ENCODE measurements at places on chromosomes 1 and 21.

GRCh38 chr1:9426291-9426711 is 113.0 kb upstream of the SLC25A33 start:
- DNase-seq = no peak

DNA sequence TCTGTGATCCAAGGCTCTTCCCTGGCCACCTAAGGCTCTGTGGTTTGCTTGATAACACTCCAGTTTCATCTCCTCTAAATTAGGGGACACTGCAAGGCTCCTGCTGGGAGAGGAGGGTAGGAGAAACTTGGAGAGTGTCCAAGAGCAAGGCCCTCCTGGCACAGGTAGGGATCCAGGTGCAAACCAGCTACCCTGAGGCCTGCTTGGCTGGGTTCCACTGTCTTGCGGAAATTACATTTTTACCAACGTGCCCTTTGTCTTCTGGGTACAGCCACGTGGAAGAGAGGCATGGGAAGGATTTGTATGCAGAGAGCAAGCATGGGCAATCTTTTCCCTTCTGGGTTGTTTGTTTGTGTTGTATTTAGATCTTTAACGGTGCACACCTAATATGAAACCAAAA is 132.5 kb downstream of the PRDM2 start:
- DNase-seq = no peak

- DNase-seq = no peak
Observed at GRCh38 chr1:33015216-33015615, 21.5 kb downstream of the AK2 start.

- peak; percentile 77 for DNase-seq
Observed at GRCh38 chr1:39016604-39017171, 9.5 kb upstream of the NDUFS5 start.

DNA sequence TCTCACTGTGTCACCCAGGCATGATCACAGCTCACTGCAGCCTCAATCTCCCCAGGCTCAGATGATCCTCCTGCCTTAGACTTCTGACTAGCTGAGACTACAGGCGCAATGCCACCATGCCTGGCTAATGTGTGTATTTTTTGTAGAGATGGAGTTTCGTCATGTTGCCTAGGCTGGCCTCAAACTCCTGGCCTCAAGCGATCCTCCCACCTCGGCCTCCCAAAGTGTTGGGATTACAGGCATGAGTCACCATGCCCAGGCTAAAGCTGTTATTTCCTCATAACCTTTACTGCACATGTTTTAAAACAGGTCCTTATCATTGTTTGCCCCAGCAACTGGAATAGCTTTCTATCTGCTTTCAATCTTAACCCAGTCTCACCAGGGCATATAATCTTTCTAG is 2.9 kb downstream of the SARS1 start:
- no peak for DNase-seq

- DNase-seq = peak; percentile 92
Observed at GRCh38 chr21:41612674-41613532, 104.9 kb upstream of the TMPRSS2 start.

DNA sequence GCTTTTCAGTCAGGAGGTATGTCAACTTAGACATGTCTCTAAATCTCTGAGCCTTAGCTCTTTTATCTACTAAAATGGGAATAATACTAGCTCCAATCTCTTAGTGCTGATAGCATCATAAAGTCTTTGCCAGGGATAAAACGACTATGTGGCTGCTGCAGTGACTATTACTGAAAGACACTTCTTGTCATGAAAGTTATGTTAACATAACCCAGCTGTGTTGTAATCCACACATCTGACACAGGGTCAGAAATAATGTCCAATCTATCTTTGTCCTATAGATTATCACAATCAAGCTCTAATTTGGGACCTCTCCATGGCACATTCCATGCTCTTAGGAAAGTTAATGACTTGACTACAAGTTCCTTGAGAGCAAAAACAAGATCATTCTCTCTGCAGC is 62.8 kb downstream of the JAK1 start:
- no peak for DNase-seq

DNA sequence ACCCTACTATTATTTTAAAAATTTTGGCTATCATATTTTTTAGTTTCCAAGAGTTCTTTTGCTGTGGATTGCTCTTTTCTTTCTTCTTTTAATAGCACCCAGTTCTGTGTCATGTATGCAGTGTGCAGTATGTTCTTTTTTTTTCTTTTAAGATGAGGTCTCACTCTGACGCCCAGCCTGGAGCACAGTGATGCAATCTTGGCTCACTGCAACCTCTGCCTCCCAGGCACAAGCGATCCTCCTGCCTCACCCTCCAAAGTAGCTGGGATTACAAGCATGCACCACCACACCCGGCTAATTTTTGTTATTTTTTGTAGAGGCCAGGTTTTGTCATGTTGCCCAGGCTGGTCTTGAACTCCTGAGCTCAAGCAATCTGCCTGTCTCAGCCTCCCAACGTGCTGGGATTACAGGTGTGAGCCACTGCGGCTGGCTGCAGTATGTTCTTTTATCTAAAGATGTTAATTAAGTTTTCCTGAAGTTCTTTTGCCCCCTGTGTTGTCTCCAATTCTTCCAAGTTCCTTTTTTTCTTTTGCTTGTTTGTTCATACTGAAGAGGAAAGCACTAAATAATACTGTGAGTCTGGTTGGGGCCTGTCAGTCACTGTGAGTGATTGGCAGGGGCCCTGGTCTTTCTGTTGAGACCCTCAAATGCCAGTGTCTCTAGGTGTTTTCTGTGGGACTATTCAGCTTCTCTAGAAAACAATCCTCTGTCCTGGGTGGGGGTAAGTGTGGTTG is 17.5 kb upstream of the TTC22 start:
- DNase-seq = no peak

DNA sequence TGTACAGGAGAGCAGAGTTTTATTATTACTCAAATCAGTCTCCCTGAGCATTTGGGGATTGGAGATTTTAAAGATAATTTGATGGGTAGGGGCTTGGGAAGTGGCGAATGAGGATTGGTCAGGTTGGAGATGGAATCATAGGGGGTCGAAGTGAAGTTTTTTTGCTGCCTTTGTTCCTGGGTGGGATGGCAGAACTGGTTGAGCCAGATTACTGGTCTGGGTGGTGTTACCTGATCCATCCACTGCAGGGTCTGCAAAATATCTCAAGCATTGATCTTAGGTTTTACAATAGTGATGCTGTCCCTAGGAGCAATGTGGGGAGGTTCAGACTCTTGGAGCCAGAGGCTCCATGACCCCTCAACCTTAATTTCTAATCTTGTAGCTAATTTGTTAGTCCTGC is 108.8 kb downstream of the BACH1 start:
- DNase-seq = no peak

- peak; percentile 92 for DNase-seq
Observed at GRCh38 chr1:42922687-42923366, 35.8 kb downstream of the SLC2A1 start.

- DNase-seq = no peak
Observed at GRCh38 chr1:228500143-228500734, 13.1 kb downstream of the RNF187 start.

DNA sequence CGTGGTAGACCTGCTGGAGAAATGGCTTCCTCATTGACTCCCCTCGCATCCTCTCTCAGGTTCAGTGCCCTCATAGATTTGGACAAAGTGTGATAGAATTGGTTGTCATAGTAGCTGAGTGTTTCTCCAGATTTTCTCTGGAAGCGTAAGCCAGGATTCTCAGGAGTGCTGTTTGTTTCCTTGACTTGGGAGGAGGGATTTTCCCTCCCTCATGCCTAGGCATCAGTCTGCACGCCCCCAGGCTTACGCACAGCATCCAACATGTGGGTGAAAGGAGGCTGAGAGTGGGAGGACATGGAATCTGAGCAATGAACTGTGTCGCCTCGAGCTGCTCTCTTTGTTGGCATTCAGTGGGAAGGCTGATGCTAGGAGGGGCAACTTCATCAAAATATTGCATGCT is 503.5 kb downstream of the LTN1 start:
- no peak for DNase-seq

GRCh38 chr1:51966559-51966958 is 23.9 kb downstream of the RAB3B start:
- DNase-seq = no peak

DNA sequence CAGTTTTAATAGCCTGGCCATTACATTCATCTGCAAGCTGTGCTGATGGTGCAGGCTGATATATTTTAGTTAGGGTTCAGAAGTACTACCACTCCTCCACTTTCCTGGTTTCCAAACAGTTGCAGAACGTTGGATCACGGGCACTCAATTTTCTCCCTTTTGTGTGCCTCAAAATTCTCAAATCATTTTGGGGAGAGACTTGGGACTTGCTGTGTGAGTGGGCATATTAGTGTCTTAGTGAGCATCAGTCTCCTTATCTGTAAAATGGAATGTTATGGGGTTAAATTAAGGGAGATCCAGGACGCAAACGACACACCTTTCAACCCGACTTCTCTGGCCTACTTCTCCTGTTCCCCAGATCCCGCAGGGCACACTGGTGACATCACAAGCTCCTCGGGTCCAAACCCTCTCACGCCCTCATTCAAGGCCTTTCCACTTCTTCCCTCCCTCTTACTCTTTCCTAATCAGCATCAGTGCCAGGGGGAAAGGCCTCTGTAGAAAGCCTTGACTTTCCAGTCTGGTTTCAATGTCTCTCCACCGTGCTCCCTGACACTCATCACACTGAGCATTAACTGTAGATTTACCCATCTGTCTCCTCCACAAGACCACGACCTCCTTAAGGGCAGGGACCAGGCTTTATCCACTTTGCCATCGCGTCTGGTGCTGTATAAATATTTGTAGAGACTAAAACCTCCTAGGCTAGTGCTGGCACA is 1.2 kb downstream of the PIGP start:
- DNase-seq = peak; percentile 58

- no peak for DNase-seq
Observed at GRCh38 chr1:174160603-174161002, 1.3 kb downstream of the RABGAP1L start.

DNA sequence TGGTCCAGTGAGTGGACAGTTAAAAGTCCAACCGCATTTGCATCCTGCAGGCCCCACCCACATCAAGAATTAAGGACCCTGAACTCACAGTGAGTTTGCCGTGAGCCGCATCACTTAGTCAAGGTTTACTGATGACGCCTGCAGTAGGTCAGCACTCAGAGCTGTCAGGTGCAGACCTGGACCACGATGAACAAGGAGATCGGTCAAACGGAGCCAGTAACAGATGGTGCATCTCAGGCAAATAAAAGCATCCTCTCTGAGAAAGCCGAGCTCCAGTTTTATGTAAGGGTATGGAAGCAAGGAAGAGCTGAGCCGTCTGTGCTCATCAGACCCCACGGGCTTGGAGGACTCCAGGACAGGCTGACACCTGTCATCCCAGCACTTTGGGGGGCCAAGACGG is 4.5 kb downstream of the PRDM15 start:
- peak; percentile 25 for DNase-seq

DNA sequence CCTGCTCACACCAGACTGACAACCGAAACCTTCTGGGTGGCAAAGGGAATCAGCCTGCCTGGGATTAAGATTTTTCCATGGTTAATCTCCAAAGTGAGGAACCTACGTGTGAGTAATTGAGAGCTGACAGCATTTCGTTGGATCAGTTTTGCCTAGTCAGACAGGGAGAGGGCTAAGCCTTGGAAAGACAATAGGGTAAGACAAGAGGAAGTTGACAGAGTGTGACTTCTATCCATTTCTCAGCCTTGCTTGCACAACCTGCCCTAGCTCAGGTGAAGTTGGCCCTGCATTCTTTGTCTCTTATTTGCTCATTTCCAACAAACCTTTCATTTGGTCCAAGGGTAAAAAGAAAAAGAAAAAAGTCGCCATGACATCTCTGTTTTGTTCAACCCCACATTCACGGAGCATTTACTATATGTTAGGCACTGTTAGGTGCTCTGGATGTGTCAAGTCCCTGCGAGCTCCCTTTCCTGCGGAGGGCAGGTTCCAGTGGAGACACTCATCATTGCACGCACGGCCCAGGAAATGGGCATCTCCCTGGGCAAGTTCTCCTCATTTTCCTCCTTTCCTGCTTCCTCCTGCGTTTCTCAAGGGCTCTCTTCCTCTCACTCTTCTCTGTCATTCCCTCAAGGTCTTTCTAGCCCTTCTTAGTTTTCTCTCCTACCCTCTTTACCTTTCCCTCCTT is 23.3 kb downstream of the KIRREL1 start:
- no peak for DNase-seq

DNA sequence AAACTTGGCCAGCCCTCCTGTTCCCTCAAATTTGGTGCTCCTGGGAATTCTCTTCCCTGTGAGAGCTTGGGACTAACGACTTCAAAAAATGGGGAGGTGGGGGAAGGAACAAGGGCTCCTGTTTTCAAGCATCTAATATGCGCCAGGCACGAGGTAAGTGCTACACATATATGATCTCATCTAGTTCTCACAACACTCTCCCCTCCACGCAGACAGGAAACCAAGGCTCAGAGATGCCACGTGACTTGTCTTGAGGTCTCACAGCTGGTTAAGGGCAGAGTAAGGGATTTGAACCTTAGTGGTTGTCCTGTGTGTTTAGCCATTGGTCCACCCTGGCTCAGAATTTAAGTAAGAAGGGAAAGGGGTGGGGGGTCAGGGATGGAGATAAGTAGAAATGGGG is 125.9 kb downstream of the DMRTB1 start:
- DNase-seq = no peak

DNA sequence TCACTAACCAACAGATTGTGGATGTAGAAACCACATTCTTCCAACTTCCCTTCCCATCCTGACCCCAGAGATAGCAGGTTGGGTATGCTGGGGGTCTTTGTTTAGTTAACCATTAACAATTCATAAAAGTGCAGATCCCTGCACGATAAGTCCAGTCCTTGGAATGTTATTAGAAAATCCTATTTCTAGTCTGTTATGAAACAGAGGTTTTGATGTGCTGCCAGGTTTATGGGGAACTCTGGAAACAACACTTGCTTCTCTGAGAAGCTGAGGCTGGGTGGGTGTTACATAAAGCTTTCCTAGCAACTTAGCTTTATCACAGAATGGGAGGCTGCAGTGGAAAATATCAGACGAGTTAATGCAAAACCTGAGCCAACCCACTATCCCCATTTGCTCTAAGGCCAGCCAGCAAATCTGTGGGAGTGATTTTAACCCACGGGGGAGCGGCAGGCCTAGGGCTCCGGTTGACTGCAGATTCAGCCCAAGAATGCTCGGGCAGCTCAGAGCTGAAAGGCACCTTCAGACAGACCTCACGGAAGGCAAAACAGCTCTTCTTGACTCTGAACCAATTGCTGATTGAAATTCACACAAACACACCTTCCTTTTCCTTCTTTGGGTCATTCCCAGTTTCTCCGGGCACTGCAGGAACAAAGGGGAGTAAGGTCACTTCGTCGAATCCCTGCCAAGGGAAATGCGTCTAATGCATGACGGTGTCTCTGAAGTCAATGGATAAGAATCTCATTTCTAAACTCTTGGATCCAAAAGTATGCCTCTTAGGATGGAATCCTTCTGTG is 111.7 kb upstream of the IRF2BP2 start:
- DNase-seq = no peak

DNA sequence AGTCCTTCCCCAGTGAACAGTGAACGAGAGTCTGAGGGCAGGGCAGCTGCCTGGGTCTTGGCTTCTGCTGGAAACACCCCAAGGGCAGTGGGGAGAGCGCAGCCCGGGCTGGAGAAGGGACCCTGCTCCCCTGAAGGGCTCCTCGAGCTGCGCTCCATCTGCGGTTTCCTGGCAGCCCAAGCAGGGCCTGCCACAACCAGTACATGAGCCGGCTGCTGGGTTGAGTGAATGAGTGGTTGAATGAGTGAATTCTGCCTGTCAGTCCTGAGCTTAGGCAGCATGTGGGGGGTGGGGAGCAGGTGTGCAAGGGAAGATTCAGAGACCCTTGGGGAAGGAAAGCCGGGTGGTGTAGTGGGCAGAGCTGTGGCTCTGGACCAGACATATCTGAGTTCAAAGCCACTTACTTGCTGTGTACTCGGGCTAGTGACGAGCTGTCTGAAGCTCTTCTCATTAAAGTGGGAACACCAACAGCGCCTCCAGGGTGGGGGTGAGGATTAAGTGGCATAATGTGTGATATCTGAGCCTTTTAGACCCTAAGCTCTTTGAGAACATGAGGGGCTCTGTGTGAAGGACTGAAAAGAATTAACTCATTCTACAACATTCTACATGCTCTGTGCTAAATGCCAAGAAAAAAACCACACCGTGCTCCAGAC is 3.7 kb downstream of the OPRD1 start:
- no peak for DNase-seq
